ENCODE measurements at places on chromosomes 6 and 20.

GRCh38 chr6:1212919-1213318 lies 99.0 kb upstream of the FOXQ1 start:
- no peak overlapping the region for H3K27ac ChIP-seq
- H3K4me1 ChIP-seq, result no peaks in the 10 kb centered on the region
- DNase-seq, result no peak
- H3K36me3 ChIP-seq, result no peaks in the 10 kb centered on the region

DNA sequence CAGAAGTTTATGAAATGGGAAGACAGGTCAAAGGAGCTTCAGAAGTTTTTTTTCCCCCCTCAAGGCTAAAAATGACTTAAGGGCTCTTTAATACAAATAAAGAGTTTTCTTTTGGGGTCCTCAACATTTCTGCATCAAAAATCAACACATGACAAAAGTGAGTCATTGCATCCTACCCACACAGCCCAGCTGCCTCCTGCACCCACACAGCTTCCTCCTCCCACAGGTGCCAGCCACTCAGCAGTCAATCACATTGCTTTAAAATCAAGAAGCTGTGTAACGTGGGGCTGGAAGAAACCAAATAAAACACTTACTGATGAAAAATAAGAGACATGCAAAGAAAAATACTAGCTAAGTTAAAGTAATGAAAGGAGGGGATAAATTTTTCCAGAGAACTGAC lies 68.5 kb downstream of the MAP3K5 start:
- H3K4me3 ChIP-seq, result no peak overlapping the region
- no peak overlapping the region for H3K27ac ChIP-seq
- H3K4me1 ChIP-seq, result no peaks in the 10 kb centered on the region
- no peaks in the 10 kb centered on the region for H3K27me3 ChIP-seq

- H3K36me3 ChIP-seq, result no peaks in the 10 kb centered on the region
- H3K4me3 ChIP-seq, result no peak overlapping the region
- peaks cover 14% of the 10 kb centered on the region for H3K4me1 ChIP-seq
- H3K27ac ChIP-seq, result no peak overlapping the region
- H3K27me3 ChIP-seq, result no peaks in the 10 kb centered on the region
- no peak for DNase-seq
Measured at GRCh38 chr6:34586327-34587040, 30.4 kb upstream of the SPDEF start.

DNA sequence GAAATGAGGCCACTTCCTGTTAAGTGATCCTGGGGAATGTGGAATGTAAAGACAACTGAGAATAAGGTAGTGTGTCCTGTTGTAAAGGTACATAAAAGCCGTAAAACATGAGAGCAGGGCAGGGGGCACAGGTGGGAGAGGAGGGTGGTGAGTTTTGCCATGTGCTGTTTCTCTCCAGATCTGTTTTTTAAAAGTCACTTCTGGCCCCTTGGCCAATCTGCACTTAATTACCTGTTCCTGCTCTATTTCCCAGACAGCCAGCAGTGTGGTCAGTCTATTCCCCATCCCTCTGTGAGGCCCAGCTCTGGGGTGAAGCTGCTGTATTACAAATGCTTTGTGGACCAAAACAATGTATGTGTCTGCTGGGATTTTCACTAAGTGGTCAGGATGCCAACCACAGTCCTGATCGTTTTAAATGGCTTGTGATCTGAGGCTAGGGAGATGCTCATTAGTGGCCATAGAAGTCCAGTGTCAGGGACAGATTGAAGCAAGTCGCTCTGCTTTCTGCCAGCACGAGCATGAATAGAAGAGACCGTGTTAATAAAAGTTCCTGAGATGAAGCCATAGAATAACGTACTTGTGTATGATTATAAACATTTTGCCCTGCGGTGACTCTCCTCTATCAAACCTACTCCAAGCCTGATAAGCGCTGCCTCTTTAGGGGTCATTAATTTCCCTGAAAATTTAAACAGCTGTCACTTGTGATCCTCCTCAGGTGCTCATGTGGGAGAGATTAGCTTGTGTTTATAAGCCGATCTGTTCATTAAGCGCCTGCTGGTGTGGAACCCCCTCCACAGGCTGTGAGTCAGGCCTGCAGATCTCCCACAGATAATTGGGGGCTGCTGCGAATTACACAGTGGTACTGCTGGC lies 111.8 kb upstream of the CENPW start:
- H3K36me3 ChIP-seq, result no peaks in the 10 kb centered on the region
- H3K27me3 ChIP-seq, result no peaks in the 10 kb centered on the region
- H3K27ac ChIP-seq, result no peak overlapping the region
- H3K4me3 ChIP-seq, result no peak overlapping the region
- DNase-seq, result no peak

DNA sequence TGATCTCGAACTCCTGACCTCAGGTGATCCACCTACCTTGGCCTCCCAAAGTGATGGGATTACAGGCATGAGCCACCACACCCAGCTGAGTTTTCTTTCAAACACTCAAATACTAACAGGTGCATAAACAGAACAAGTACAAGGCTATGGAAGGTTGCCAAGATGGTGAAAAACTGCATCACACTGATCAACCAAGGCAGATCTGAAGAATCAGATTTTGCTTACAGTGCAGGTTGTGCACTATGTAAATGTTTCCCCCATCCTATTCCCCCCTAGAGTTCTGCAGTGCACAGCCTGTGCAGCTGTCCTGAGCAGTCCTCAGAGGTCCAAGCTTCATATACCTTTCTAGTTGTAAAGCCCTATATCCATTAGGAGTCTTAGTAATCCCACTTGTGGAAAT lies 73.0 kb downstream of the GFRA4 start:
- no peak overlapping the region for H3K27ac ChIP-seq
- no peaks in the 10 kb centered on the region for H3K4me1 ChIP-seq

DNA sequence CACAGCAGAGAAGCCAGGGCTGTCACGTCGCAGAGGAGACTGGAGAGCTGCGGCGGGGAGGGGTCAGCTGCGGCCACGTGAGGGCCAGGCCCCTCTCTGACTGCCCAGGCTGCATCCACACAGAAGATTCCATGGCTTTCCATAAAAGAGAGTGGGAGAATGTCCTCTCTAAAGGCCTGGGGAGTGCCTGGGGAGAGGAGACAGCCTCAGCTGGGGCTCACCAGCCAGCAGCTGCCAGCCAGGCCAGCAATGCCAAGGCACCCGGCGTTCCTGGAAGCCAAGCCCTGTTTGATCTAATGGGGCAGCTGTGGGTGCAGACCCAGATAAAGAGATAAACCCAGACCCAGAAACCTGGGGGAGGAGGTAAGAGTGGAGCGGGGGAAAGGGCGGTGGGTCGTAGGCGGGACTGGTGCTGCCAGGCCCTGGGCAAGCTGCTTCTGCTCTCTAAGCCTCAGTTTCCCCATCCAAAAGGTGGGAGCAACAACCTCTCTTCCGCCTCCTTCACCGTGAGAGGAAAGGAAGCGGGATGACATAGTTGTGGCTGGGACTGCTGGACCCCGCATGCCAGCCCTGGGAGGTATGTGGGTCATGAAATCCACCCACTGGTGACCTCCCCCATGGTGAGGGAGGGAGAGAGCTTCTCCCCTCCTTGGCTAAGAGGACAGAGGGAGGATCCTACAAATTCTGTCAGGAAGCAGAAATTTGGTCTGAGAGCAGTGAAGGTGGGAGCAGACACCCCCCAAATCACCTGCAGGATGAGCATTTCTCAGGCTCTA lies 3.1 kb upstream of the OSBPL2 start:
- no peak overlapping the region for H3K27ac ChIP-seq
- H3K4me1 ChIP-seq, result no peaks in the 10 kb centered on the region
- DNase-seq, result no peak

GRCh38 chr6:164078532-164079274 lies 664.2 kb downstream of the QKI start:
- H3K4me3 ChIP-seq, result no peak overlapping the region
- H3K27ac ChIP-seq, result no peak overlapping the region
- H3K27me3 ChIP-seq, result no peaks in the 10 kb centered on the region
- no peaks in the 10 kb centered on the region for H3K4me1 ChIP-seq
- no peaks in the 10 kb centered on the region for H3K36me3 ChIP-seq

DNA sequence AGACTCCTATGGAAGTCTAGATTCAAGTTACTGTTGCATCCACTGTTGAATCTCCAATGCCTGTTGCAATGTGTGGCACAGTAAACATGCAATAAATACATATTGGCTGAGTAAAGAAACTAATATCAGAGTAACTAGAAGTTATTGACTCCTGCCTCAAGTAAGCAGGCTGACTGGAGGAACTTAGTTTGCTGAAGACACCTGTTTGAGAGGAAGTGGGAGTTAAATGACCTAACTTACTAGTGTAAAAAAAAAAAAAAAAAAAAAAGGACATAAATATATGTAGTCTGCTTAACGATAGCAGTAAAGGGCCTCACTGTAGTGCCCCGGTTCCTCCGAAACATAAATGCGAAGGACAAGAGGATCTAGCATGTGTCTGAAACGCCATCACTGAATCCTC lies 249.8 kb upstream of the PRDM1 start:
- no peaks in the 10 kb centered on the region for H3K27me3 ChIP-seq
- H3K4me1 ChIP-seq, result peaks cover 18% of the 10 kb centered on the region
- DNase-seq, result no peak
- H3K27ac ChIP-seq, result no peak overlapping the region

GRCh38 chr6:144854654-144855053 lies 569.5 kb downstream of the UTRN start:
- no peaks in the 10 kb centered on the region for H3K4me1 ChIP-seq
- no peak overlapping the region for H3K27ac ChIP-seq
- no peak overlapping the region for H3K4me3 ChIP-seq
- DNase-seq, result no peak
- H3K36me3 ChIP-seq, result peaks cover 25% of the 10 kb centered on the region

DNA sequence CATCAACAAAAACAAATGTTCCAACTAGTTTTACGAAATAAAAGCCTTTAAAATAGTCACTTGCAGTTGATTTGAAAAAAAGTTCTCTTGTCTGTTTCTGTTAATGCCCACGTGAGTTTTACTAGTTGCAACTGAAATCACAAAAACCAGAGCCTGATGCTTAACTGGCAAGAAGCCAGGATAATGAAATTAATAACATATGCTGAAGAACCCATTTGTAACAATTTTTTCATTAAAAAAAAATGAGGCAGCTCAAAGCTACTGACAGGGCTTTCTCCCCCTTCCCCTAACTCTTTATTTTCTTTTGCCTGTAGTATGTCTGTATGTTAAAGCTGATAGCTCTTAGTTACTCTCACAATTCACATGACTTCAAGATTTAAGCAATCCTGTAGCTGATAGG lies 132.7 kb upstream of the EYA4 start:
- H3K4me1 ChIP-seq, result no peaks in the 10 kb centered on the region
- DNase-seq, result peak; percentile 9
- no peak overlapping the region for H3K4me3 ChIP-seq
- H3K27me3 ChIP-seq, result no peaks in the 10 kb centered on the region
- no peak overlapping the region for H3K27ac ChIP-seq
